Activated naive CD8-positive, alpha-beta T cell treated with anti-CD3 and anti-CD28 coated beads for 36 hours (primary cell): ENCODE measurements at places on chromosomes 16 and 17. TPM values are rescaled to one million over a fixed set of nuclear protein-coding genes. Genes with fewer than 3 reads are reported as not detected.

- no peak for DNase-seq
These were observed 184.5 kb downstream of the NTN1 start for GRCh38 chr17:9205520-9206409.

- DNase-seq = no peak
These were observed 153.2 kb downstream of the IRF8 start for GRCh38 chr16:86052115-86052670.

CCL22 gene
- total RNA-seq = 12.7 TPM

- no peak for DNase-seq
These were observed 368.0 kb upstream of the RBFOX1 start for GRCh38 chr16:6964679-6965078.

GRCh38 chr17:70687421-70687820 is 518.1 kb downstream of the KCNJ2 start:
- no peak for DNase-seq

DNA sequence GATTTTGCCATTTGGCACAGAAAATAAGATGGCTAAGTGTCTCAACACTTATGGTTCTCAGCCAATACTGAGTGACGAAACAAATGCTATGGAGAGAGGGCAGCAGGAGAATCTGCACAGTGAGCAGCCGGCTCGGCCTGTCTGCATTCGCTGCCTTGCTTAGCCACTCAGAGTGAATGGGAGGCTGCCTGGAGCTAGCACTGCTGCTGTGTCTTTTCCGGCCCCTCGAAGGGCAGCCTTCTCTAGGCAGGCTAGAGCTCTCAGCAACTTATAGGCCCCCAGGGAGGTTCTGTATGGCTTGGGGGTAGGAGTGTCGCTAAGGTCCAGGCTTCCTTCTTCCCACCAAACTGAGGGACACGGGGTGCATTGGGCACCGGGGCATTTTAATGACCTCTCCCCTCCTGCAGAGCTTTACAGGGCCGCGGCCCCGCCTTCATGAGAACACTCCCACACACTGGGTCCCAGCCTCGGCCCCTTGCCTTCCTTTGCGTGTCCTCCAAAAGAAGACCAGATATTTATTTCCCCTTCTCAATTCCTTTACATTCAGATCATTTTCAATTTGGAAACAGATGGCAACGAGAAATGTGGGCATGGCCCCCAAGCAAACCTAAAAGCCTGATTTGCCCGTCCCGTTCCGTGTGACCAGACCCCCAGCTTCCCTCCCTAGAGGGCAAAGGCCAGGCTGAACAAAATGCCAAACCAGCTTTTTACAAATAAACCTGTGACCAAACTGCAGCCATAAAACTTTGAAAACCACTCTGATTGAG is 670.9 kb downstream of the TOX3 start:
- DNase-seq = no peak

DNA sequence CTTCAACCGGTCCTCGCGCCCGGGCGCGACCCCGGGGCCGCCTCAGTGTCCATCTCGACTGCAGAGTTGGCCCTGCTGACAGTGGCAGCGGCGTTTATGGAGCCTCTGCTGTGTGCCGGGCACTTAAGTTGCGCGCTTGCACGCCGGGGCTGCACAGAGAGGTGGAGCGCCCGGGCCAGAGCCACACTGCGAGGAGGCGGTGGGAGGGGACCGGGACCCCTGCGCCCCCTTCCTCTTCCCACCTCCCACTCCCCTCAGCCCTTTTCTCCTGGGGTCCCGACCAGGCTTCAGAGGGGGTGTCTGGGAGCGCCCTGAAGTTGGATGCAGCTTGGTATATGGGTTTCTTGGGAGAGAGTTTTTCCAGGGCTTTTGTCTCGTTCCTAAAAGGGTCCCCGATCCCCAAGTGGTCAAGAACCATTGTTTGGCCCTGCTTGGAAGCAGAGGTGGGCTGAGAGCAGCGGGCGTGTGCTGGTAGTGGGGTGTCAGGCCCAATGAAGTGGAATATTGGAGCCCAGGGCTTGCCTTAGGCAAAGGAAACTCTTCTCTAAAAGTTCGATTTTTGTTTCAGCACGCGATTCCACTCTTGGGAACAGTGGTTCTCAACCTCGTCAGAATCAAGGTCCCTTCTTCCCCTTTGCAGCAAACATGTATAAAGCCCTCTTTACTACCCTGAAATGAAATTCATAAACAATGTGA is 605 bp downstream of the MRTFB start:
- DNase-seq = peak; percentile 37

B3GNT9 gene
- total RNA-seq = 1.7 TPM

GRCh38 chr17:45131616-45132319 is 547 bp downstream of the PLCD3 start:
- peak; percentile 50 for DNase-seq

DNA sequence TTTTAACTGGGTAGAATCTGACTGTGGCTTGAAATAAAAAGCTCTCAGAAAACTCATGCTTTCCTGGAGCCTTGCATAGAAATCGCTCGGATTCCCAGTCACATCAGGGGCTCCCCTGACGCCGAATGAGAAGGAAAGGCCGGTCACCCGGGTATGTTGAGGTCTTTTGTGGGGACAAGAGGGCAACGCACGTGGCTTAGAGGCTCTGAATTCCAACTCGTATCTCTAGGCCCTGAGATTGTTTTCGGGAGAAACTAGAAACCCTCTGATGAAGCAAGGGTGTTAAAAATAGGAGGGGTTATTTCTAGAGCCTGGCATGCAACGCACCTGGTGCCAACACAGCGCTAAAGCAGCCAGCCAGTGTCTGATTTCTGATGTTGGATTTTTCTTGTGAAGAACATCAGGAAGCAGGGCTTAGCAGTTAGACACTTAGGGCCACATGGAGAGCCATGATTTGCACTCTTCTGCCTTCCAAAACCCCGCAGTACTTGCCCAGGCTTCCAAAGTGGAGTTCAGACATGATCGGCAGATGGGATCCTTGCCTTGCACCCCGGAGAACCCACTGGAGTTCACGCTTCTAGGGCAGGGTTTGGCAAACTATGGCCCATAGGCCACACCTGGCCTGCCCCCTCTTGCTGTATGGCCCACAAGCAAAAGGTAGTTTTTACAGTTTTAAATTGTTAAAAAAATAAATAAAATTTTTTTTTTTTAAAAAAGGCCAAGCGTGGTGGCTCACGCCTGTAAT is 12.6 kb downstream of the CACNG1 start:
- DNase-seq = no peak

GRCh38 chr16:88866151-88866920 is at the start of gene PABPN1L:
TSS of gene PABPN1L (minus strand) at chr16:88866660. CDS start at chr16:88866606, 54 bp downstream.
- DNase-seq = no peak

ITGAX gene
- 1.4 TPM for total RNA-seq

DNA sequence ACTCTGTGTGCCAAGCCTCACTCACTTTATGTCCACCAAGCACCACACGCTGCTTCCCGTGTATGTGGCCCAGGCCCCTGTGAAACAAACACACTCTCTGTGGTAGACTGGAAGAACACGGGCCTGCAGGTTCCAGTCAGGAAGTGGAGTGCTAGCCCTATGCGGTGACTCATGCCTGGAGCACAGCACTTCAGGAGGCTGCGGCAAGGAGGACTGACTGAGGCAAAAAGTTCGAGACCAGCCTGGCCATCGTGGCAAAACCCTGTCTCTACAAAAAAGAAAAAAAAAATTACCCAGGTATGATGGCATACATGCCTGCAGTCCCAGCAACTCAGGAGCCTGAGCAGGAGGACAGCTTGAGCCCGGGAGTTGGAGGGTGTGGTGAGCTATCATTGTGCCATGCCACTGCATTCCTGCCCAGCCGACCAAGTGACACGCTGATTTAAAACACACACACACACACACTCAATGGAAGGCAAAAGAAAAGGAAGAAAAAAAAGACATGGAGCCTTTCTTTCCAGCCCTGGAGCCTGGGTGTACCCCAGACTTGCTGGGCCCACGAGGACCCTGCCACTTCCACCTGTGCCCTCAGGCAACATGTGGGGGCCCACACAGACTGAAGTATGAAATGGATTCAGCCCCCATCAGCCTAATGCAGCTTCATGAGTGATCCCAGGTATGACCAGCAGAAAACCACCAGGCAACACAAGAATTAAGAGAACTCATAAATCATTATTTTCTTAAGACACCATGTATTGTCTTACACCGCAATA is 126.6 kb downstream of the ANKRD11 start:
- DNase-seq = peak; percentile 60

GRCh38 chr17:75459590-75460267 is 3.3 kb downstream of the TMEM94 start:
- no peak for DNase-seq

- no peak for DNase-seq
These were observed 8.3 kb downstream of the TMEM114 start for GRCh38 chr16:8581831-8582580.

GPR179 gene
- total RNA-seq = 0.34 TPM

DNA sequence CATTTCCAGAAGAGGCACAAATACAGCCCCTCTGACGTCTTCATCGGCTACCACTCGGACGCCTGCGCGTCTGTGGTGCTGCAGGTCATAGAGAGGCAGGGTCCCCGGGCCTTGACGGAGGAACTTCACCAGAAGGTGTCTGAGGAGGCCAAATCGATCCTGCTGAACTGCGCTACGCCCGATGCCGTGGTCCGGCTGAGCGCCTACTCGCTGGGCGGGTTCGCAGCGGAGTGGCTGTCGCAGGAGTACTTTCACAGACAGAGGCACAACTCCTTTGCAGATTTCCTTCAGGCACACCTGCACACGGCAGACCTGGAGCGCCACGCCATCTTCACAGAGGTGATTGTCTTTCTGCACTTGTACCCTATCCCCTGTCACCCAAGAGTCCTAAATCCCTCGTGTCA is 67.0 kb upstream of the ENDOV start:
- no peak for DNase-seq

DNA sequence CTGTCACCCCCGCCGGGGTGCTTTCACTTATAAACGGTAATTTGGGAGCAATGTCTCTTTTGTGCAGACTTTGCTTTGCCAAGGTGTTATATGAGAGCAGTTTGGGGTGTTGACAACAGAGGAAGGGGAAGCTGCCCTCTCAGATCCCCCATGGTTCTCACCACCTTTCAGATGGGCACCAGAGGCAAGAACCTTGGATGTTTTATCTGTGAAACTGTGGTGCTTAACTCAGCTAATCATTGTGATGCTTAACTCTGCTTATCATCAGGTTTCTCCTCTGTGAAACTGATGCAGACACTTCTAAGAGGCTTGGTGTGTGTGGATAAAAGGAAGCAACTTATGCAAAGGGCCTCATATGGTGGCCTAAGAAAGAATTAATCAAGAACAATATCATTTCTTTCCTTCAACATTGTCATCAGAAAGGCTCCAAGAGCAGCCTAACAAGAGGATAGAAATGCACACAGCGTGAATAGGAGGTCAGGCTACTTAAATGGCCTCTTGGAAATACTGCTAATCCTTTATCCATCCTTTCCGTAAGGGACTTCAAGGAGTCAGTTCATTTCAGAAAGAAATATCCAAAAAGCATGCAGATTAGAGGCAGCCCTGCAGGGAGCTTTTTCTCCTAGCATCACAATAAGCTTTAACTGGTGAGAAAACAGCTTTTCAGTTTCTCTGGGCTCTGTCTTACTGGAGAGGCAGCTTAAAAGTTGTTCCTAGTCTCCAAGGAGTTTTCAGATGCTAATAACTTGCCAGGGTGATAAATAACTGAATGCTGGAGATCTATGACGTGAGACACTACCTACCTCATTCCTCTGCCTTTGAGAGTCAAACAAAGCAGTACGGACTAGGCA is 55.1 kb upstream of the CLEC3A start:
- no peak for DNase-seq

TIGD7 gene
- 4.8 TPM for total RNA-seq

DNA sequence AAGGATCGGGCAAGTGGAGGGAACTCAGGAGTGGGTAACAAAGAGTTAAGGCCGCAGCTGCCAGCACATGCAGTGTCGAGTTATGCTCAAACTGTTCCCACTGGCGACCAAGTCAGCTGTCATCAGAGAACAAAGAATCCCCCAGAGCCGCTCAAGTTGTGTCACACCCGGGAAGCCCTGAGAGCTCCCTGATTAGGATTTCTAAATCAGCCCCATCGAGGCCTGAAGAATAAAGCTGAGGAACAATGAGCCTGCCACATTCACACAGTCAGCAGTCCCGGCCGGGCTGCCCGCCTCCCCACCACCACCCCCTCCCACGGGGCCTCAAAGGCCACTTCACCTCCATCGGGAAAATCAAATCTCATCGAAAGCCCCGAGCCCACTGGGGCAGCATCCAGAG is 84.5 kb downstream of the SOX9 start:
- no peak for DNase-seq

DNA sequence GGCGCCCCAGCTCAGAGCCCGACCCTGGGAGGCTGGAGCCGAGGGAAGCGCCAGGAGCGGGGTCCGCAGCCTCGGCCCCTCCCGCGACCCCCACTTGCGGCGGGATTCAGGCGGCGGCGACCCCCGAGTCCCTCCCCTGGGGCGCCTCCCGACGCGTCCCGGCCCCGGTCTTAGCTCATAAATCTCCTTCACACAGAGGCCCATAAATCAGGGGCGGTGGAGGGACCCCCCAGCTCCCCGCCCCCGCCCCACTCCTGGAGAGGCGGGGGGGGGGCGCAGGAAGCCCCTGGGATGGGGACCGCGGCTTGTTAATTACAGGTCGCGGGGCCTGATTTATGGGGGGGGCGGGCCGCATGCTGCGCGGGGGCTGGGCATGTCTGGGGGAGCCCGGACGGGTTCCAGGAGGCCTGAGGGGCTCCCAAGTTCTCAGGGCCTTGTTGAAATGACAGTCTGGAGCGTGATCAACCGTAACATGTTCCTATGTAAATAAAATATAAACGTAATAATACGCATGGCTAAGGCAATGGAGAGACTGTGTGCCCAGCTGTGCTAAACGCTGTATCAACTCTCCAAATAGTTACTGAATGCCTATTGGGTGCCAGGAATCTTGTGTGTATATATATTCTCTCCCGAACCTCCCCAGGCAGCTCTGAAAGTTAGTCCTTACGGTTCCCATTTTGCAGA is 10.0 kb upstream of the BHLHA9 start:
- no peak for DNase-seq

C17orf100 gene
- total RNA-seq = 1.4 TPM

- peak; percentile 50 for DNase-seq
These were observed 10.2 kb upstream of the MPP2 start for GRCh38 chr17:43917348-43918025.

DNA sequence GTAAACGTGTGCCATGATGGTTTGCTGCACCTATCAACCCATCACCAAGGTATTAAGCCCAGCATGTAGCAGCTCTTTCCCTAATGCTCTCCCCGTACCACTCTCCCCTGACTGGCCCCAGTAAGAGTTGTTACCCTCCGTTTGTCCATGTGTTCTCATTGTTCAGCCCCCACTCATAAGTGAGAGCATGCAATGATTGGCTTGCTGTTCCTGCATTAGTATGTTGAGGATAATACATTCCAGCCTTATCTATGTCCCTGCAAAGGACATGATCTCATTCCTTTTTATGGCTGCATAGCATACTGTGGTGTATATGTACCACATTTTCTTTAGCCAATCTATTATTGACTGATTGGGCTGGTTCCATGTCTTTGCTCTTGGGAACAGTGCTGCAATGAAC is 1294.9 kb upstream of the CDH8 start:
- DNase-seq = no peak

KRTAP3-1 gene
- total RNA-seq = not detected

DNA sequence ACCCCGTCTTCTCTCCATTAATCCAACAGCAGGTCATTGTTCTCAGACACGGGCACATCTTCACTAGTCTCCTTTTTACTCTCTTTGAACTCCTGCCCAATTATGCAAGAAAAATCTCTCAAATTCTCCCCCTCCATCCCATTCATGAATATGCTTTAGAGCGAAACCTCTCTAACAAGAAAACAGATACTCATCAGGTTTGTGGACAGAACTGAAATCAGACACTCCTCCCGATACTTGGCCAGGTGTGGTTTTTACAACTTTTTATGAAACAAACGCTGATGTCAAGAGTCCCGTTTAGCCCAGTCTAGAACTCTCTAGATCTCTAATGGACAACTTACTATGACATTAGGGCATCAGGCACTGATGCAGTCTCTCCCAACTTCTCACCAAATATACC is 40.9 kb downstream of the PIK3R5 start:
- DNase-seq = no peak

TMC5 gene
- total RNA-seq = not detected

PHKG2 gene
- total RNA-seq = 32.0 TPM
